Bladder microvascular endothelial cell (primary cell): ENCODE measurements at places on chromosomes 6 and 20. TPM values are rescaled to one million over a fixed set of nuclear protein-coding genes. Genes with fewer than 3 reads are reported as not detected.

ADGRF5 gene
- total RNA-seq = 209 and 276 TPM in 2 replicates

HLA-DQA1 gene
- total RNA-seq = not detected in 2 replicates

ZSWIM3 gene
- total RNA-seq = 6.0 and 9.9 TPM in 2 replicates

COL21A1 gene
- total RNA-seq = 0.06 and 0.16 TPM in 2 replicates

RAB32 gene
- 59.9 and 70.1 TPM in 2 replicates for total RNA-seq

THBS2 gene
- total RNA-seq = 1.2 and 5.7 TPM in 2 replicates

DUSP22 gene
- 23.0 and 40.5 TPM in 2 replicates for total RNA-seq
